NCI-H1436 (cell line): ENCODE measurements at places on chromosomes 16 and 17.

GRCh38 chr16:68764862-68765261 is 27.8 kb downstream of the CDH1 start:
- DNase-seq: no peak

DNA sequence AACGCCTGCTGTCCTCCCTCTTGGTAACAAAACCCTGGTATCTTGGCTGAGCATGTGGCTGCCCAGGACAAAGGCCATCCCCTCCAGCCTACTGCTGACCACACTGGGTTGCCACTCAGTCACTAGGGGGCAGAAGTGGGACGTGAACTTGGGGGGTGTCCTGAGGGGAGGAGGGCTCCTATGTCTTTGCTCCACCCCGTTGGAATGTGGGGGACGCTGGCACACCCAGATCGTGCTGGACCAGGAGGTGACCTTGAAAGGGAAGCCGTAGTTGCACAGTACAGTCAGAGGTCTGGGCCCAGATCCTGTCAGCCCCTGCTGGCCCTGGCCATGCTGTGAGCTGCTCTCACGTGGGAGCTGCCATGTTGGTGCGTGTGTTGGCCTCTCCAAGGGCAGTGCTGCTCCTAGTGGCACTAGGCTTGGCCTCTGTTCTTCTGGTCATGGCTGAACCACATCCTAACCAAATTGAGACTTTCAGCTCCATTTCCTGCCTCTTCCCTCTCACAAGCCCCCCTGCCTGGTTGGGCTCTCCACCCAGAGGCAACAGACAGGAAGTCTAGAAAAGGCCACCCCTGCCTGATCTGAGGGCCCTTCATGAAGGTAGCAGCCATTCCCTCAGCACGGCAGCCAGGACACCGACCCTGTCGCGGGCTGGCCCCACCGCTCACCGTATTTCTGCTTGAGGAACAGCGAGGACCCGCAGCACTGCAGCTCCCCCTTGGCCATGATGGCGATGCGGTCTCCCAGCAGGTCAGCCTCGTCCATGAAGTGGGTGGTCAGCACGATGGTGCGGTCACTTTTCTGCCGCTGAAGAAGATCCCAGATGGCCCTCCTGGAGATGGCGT is 29.0 kb upstream of the RNPS1 start:
- no peak for DNase-seq

- no peak for DNase-seq
These were observed 6.8 kb upstream of the MSI2 start for GRCh38 chr17:57249520-57249919.

DNA sequence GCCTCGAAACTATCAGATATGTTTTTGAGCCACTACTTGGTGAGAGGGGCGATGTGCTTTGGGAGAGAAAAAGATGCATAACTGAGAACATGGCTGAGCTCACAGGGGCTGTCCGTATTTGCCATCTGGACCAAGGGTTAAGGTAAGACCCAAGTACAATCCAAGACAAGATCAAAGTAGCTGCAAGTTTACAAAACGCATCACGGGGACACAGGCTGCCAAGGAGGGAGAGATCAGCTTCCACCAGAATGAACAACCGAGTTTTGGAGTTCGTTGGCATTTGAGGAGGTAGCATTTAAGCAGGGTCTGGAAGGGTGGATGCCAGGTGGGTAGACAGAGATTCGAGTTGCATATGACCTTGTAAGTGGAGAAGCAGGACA is 2.2 kb downstream of the PITPNC1 start:
- no peak for DNase-seq

DNA sequence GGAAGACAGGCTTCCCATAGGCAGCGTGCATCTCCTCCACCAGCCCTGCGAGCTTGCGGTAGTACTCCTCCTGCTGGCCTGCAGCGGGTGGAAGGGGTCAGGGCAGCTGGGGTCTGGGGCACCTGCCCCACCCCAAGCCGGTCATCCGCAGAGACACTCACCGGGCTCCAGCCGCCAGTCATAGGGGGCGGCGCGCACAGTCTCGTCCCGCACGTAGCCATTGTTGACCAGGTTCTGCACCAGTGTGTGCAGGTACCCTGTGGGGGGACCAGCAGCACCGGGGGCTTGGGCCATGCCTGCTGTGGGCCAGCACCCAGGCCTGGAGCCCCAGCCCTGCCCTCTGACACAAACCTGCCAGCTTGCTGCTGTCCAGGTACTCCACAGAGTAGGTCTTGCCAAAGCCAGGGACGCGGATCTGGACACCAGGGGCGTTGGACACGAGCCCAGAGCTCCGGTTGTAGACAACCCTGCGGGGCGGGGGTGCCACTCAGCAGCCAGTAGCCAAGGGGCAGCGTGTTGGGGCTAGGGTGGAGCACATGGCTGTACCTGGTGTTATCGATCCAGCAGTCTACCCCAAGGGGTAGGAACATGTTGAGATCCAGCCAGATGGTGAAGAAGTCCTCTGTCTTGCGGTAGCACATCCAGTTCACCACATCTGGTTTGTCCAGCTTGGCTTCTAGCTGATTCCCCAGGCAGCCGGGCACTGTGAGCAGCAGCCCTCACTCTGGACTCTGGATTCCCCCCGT is 1.2 kb downstream of the LCAT start:
- DNase-seq: no peak

GRCh38 chr17:62653826-62654761 is 26.6 kb downstream of the MRC2 start:
- no peak for DNase-seq

- no peak for DNase-seq
These were observed 25.1 kb downstream of the MINK1 start for GRCh38 chr17:4858068-4858881.

DNA sequence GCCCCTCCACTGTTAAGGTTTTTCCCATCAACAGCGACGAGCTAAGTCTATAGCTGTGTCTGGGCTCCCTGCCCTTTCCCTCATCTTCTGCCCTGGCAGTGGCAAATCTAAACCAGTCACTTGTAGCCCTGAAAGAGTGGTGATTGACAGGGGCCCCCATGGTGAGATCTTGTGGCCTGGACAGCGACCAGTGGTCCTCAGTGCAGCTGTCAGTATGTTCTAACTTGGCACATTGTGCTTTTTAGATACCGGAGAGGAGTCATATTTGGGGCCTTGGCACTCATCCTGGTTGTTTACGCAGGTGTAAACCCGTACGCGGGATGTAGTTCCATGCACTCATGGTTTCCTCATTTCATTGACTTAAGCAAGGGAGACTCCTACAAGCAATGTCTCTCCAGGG is 57.5 kb upstream of the ARHGAP44 start:
- DNase-seq: no peak

- no peak for DNase-seq
These were observed 99.8 kb upstream of the CDH5 start for GRCh38 chr16:66266436-66267291.

GRCh38 chr17:29640413-29640812 is 17.7 kb upstream of the CORO6 start:
- DNase-seq: no peak

- DNase-seq: no peak
These were observed 1.6 kb downstream of the VAT1L start for GRCh38 chr16:77790009-77790372.

GRCh38 chr16:77435272-77435820 is 512 bp upstream of the ADAMTS18 start:
- DNase-seq: no peak

- no peak for DNase-seq
These were observed 999 bp downstream of the XYLT1 start for GRCh38 chr16:17469741-17470181.

- DNase-seq: no peak
These were observed 1247.6 kb downstream of the CDH8 start for GRCh38 chr16:60788631-60789030.

- DNase-seq: no peak
These were observed 113.7 kb upstream of the IRX3 start for GRCh38 chr16:54400261-54400660.

DNA sequence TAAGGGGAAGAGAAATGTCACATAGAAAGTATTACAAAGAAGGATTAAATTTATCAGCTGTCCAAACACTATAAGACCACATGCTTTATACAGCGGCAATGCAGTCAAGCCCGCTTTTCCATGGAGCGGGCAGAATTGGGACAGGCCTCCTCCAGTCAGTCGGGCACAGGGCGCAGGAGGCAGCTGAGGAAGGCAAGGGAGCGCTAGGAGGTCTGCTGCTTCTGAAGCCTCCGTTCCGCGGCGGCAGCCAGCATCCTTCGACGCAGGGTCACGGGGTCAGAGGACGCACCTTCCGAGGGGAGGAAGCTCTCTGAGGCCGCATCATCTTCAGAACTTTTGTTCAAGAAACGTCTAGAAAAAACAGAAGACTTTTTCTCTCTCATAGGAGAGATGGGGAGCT is 62.6 kb downstream of the AMFR start:
- no peak for DNase-seq

DNA sequence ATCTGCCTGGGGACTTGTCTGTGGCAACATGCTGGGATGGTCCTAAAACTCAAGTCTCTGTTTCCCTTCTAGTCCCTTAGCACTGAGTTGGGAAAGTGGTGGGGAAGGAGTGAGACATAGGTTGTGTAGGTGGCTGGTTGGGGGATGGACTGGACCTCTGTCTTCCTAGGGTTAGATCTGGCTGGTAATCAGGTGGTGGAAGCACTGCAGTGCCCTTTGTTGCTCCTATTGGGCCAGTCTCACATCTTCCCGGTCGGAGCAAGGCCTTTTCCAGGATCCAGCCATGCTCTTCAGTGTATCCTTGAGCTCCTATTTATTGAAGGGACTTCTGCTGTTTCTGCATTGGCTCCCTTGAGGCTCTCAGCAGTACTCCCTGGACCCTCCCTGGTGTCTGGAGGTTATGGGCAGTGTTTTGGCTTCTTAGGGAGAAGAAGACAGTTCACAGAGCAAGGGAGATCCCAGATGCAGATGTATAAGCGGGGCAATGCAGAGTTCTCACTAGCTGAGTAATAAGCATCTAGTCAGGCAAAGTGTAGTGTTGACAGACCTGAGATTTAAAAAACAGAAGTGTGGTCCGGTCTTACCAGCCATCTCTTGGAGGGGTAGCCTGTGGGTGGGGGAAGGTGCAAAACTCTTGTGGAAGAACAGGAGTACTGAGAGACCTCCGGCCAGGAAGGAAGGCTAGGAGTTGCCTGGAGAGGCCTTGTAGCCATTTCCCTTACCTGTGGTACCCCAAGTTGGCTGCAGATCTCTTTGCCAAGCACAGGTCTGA is 1.3 kb upstream of the NUTF2 start:
- DNase-seq: no peak

DNA sequence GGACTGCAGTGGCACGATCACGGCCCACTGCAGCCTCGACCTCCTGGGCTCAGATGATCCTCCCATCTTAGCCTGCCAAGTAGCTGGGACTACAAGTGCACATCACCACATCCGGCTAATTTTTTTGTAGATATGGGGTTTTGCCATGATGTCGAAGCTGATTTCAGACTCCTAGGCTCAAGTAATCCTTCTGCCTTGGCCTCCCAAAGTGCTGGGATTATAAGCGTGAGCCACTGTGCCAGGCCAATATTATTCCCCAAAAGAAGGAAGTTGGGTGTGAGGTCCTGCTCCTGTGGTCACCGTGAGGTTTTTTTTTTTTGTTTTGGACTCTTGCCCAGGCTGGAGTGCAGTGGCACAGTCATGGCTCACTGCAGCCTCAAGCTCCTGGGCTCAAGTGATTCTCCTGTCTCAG is 1.5 kb downstream of the AMZ2 start:
- DNase-seq: no peak

- DNase-seq: no peak
These were observed 13.5 kb downstream of the PRCD start for GRCh38 chr17:76553178-76553908.

GRCh38 chr17:50218071-50218759 is 16.8 kb upstream of the COL1A1 start:
- DNase-seq: no peak

- no peak for DNase-seq
These were observed 6.5 kb downstream of the MT1X start for GRCh38 chr16:56688762-56689161.

DNA sequence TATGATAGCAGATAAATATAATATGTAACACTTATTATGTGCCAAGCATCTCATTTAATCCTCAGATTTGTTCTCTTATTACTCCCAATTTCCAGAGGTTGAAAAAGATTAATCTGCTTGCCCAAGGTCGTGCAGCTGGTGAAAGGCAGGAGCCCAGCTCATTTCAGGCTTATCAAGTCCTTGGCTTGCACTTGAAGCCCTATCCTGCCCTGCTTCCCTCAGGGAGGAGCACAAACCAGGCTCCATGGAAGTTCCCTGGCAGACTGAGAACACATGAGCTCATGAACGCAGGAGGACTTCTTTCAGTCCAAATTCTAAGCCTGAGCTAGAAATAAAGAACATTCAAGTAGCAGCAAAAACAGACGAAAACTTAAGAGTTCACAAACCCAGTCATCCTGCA is 74.8 kb downstream of the USP31 start:
- no peak for DNase-seq

GRCh38 chr17:20071824-20072691 is 62.9 kb downstream of the SPECC1 start:
- no peak for DNase-seq

DNA sequence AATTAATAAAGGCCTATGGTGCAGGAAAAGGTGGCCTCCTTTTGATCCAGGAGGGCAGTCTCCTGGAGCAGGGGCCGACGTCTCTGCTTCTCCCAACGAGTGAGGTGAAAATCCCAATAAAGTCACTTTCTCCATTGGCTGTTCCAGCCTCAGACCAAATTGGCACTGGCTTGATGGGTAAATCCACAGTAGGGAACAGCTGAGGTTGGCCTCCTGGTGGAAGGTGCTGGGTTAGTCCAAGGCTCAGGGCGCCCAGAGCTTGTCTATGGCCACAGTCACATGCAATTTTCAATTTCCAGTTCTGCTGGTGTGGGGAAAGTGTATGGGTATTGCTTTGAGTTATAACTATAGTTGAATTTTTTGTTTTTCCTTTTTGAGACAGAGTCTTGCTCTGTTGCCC is 79.0 kb downstream of the NETO2 start:
- DNase-seq: no peak

- DNase-seq: no peak
These were observed 30.1 kb downstream of the ABCA8 start for GRCh38 chr17:68924793-68925720.

GRCh38 chr17:17391668-17392370 is 85.0 kb upstream of the MED9 start:
- no peak for DNase-seq

GRCh38 chr16:19524356-19524615 is 544 bp downstream of the CCP110 start:
- DNase-seq: no peak

DNA sequence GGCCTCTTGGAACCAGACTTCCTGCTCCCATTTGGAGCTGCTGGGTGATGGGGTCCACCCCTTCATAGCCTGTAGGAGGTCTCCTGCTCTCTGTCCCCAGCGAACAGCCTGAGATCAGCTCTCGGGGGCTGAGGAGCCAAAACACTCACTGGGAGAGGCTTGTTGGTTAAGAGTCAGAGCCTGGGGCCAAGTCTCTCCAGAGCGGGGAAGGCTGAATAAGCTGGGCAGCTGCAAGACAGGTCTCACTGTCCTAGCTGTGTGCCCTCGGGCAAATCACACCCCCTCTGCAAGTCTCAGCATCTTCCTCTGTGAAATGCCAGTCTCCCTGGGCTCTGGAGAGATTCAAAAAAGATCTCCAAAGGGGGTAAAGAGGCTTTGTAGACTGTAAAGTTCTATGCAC is 174.6 kb downstream of the WSCD1 start:
- no peak for DNase-seq

- no peak for DNase-seq
These were observed 13.0 kb upstream of the NETO2 start for GRCh38 chr16:47156680-47157215.
